Bone marrow (tissue), 2 donors: ENCODE measurements at places on chromosomes 6 and 20.

DNA sequence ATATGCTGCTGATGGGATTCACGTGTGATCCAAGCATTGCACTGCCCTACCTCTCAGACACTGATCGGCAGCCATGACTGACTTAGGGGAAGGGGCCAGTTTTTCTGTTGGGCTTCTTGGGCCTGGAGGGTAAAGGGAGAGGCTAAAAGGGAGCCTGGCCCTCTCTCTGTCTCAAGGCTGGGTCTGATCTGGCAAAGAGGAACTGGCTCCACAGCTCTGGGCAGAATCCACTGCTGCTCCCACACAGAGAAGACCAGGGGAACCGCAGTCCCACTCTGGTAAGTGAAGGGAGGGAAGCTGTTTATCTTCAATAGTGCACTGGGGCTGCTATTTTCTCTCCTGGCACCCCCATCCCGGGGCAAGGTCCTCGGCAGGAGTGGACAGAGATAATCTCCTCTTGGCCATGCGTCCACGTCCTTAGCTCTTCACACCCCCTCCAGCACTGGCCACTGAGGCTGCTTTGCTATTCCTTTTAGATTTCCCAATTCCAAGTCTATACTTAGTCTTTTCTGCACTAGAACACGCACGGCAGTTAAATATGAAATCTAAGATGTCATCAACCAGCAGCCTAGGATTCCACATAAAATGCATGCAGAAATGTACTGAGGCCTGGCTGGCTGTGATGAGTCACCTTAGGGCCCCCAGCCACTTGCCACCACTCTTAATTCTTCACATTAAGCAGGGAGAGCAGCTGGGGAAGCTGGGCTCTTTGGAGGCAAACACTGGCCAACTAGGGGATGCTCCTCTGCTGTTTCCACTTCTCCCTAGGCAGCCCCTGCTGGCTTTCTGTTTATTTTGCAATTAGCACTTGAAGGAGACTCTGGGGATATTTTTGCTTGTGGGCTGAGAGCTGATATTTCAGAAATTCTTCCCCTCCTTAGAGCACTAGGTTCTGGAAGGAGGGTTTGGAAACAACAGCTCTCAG lies 87.8 kb upstream of the ARMC2 start:
- DNase-seq: no peak

DNA sequence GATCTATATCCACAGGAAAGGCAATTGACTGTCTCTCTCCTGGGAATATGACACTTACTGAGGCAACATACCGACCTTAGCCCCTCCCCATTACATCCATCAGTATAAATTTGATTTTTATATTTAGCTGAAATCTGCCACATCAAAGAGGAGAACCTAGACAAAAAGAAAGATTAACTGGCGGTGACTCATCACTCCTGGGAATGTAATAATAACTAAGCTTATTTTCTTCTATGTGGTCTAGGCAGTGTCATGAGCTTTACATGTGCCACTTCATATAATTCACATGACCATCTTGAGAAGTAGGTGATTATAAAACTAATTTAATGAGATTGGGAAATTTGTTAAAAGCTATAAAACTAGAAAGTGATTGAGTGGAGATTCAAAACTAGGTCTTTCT lies 520.0 kb upstream of the HS3ST5 start:
- DNase-seq: no peak

DNA sequence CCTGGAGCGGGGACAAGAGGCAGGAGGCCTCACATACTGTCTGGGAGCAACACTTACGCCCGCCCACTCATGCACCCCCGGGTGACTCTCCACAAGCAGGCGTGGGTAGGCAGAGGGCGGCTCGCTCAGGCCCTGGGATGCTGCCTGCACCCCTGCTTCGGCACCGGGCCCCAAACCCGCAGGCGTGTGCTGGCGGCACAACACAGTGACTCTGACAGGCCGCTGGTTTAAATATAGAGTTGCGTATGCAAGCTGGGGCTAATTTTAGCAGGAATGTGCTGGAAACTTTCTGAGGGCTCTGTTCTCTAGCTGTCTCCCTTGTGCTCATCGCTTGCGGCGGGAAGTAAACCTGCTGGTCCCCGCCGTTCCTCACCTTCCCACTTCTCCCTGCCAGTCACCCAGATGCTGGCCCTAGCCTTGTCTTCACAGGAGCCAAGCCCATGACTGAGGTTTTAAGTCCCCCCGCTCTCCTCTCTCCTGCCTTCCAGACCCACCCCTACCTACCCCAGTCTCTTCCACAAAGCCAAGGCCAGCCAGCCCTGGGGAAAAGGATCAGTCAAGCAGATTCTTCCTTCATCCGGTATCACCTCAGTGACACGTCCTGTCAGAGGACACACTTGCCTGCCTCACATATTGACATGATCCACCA lies 94.5 kb upstream of the FOXP4 start:
- DNase-seq: no peak

GRCh38 chr6:38974389-38975151 lies 74.0 kb upstream of the GLP1R start:
- no peak for DNase-seq

- DNase-seq: no peak
Observed at GRCh38 chr6:11398451-11399326, 138.9 kb upstream of the TMEM170B start.

- no peak for DNase-seq
Observed at GRCh38 chr6:149436647-149437046, 36.6 kb downstream of the SUMO4 start.

DNA sequence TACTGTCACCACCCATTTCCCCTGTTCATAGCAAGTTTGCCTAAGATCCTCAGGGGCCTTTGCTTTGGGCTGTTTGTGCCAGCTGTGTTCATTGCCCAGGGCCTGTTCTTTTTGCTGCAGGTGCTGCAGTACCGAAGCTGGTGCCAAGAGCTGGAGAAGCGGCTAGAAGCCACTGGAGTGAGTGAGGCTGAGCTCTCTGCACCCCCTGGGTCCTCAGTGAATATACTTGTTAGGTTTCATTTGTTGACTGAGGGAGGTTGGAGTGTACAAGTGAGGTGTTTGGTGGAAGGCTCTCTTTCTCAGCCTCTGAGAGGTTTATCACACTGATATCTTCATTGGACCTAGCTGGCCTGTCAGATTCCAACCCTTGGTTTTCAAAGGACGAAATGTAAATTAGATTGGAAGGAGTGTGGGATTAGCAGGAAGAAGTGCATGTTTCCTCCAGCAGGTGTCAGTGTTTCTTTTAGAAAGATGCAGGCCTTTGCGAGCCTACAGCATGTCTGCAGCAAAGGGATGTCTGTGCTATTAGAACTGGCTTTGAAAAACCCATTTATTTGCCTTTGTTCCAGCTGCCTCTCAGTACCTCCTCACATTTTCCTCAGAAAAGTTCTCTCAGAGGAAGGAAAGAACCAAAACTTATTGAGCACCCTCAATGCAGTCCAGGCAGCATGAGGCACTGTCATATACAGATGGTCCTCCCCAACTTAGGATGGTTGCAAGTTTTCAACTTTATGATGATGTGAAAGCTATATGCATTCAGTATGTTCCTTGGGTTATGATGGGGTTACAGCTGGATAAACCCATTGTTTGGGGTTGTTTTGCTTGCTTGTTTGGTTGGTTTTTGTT lies 8.3 kb downstream of the CEP250 start:
- no peak for DNase-seq

- DNase-seq: no peak
Observed at GRCh38 chr6:154535851-154536250, 25.4 kb upstream of the CNKSR3 start.

DNA sequence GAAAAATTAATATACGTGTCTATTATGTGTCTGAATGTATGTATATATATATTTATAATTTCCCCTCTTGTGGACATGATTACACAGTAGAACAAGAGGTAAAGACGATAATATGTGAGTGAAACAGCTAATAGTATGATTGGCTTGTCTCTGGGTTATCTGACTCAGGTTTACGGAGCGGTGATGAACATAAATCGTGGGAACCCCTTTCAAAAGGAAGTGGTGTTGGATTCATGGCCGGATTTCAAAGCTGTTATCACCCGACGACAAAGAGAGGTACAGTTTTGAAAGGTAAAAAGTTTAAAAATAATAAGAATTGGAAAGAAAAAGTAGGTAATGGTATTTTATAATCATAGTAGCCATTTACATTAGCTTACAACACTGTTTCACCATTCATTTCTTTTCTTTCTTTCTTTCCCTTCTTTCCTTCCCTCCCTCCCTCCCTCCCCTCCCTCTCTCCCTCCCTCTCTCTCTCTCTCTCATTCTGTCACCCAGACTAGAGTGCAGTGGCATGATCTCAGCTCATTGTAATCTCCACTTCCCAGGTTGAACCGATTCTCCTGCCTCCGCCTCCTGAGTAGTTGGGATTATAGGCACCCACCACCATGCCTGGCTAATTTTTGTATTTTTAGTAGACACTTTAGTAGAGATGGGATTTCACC lies 15.9 kb downstream of the GLYATL3 start:
- DNase-seq: no peak

- no peak for DNase-seq
Observed at GRCh38 chr20:1210501-1210900, 7.2 kb downstream of the C20orf202 start.

- DNase-seq: no peak
Observed at GRCh38 chr20:45088247-45088646, 12.7 kb downstream of the KCNS1 start.

GRCh38 chr6:133240511-133241085 lies 559 bp upstream of the EYA4 start:
- no peak for DNase-seq

- DNase-seq: no peak
Observed at GRCh38 chr20:63947638-63948456, 8.4 kb downstream of the UCKL1 start.

GRCh38 chr6:290111-290922 lies 2.0 kb upstream of the DUSP22 start:
- no peak for DNase-seq

- no peak for DNase-seq
Observed at GRCh38 chr6:122712093-122712447, 67.4 kb upstream of the FABP7 start.

DNA sequence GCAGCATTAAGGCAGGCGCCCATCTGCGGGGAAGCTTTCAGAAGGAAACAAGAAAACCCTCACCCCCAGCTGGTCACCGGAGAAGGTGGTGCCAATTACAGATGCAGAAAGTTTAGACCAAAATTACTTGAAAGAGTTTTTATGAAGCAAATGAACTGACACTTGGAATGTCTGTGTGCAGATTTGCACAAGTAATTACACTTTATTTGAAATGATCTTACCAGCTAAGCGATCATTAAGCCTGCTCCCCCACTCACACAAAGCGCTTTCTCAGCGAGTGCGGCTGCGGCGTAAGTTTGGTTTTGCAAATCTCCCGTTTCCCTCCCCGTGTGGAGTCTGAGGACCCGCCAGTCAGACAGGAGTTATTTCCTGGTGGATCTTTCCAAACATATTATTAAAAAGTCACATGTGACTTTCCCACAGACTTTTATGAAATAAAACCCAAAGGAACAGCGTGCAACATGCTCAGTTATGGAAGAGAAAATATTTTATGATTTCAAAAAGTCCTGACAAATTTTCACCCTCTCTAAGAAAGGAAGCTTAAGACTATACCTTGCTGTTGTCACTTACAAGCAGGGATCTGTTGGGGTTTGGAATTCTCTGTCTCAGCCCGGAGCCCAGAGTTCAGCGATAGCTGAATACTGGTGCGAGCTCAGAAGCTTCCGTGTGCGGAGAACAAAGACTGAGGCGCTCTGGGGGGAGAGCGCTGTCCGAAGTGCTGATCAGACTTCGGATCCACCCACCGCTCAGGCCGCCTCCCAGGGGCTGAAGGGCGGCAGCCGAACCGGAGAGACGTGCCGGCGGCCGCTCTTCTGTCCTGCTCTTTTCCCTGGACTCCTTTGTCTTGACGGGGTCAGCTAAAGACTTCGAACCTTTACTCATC lies 2.7 kb upstream of the MYT1 start:
- DNase-seq: no peak

DNA sequence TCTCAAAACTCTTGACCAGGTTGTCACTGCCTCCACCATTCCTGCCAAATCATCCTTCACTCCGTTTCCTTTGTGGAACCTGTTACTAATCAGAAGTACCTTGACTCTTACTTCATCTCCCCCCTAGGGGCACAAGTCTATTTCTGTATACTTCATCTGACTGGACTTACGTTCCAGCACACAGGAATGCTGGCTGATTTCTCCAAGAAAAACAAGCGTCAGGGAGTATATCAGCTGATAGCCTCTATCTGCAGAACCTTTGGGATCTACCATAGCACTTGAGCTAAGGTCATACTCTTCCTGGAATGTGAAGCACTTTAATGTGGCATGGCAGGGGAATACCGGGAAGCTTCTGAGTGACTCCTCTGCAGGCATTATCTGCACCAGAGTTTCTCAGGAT lies 178.1 kb upstream of the MOCS1 start:
- DNase-seq: no peak

DNA sequence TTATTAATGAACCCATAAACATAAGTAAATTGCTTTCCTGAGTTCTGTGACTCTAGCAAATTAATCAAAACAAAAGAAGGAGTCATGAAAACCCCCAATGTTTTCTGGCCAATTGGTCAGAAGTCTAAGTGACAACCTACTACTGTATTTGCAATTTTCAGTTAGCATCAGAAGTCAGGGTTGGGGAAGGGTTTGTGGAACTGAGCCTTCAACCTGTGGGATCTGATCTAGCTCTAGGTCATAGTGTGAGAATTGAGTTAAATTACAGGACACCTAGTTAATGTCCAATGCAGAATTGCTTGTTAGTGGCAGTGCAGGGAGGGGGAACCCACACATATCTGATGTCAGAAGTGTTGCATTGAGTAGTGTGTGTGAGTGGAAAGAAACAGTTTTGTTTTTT lies 142.4 kb downstream of the ISM1 start:
- no peak for DNase-seq

GRCh38 chr6:19501737-19502245 lies 335.4 kb upstream of the ID4 start:
- DNase-seq: no peak

DNA sequence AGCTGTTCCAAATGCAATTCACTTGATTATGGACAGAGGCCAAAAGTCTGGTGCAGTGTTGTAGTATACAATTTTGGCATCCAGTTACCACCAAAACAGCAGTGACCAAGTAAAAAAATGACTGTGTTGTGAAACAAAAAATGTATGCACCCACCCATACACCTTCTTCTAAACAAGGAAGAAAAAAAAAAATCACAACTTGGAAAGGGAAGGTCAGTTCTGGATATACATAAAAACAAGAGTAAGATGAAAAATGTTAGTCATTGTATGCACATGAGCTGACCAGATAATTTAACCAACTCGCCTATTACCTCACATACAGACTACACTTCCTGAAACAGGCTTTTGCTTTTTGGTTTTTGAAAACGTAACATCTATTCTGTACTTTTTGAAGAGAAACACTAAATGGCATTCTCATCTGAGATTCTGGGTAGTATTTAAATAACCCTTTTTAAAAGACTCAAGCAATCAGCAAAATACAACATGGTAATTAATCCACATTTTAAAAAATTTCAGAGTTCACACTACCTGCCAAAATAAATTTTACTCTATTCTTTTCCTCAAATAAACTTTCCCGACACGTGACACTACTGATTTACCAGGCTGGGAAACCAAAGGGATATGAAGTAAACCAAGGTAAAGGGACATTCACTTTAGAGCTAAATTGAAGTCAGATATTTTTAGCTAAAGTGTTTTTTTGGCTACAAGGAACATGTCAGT lies 141.6 kb upstream of the SHLD1 start:
- DNase-seq: no peak

GRCh38 chr6:108677357-108677756 lies 116.6 kb downstream of the FOXO3 start:
- no peak for DNase-seq

GRCh38 chr6:136969433-136969832 lies 47.3 kb downstream of the SLC35D3 start:
- DNase-seq: no peak
